ENCODE measurements at places on chromosomes 12 and 14. TPM values are rescaled to one million over a fixed set of nuclear protein-coding genes. Genes with fewer than 3 reads are reported as not detected.

Gene NGB
- not detected for total RNA-seq

Gene CPM
- total RNA-seq = not detected

Gene CAPS2
- total RNA-seq = 5.2 TPM

Gene HOXC12
- not detected for total RNA-seq

Gene SLC5A8
- total RNA-seq = not detected

Gene CBLN3
- total RNA-seq = 1.5 TPM

Gene KRT6C
- total RNA-seq = not detected

Gene GLS2
- total RNA-seq = 2.2 TPM

Gene CLEC1B
- not detected for total RNA-seq

Gene WSCD2
- total RNA-seq = 1.7 TPM
